ENCODE measurements at places on chromosomes 11 and 22. TPM values are rescaled to one million over a fixed set of nuclear protein-coding genes. Genes with fewer than 3 reads are reported as not detected.

Gene OSBPL5
- 36.7 TPM for polyA plus RNA-seq

DNA sequence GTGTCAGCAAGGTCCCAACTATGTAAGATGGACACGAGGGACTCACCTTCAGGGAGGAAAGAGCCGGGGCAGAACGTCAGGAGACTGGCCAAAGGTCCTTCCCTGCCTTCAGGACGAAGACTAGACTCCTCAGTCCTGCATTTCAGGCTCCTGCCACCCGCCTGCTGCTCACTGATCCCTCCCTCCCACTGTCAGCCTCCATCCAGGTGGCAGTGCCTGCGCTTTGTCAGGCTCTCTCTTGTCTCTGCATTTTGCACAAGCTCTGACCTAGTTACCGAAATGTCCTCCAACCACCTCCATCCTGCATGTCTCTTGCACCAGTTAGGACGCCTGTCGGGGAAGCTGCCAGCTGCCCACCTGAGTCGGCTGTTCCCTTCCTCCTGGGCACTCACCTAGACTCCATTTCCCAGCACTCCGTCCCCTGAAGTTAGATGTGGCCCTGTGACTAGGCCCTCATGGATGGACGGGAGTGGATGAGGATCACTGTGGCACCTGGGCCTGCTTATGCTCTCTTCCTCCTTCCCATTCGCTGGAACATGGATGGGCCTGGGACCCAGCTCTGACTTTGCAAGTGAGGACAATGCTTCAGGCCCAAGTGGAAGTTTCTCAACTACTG is 8.0 kb downstream of the B3GNT6 start:
- no peak for DNase-seq

GRCh38 chr11:122319691-122320620 is 203.9 kb upstream of the BLID start:
- DNase-seq = no peak

- no peak for DNase-seq
These were observed 4.5 kb upstream of the TPBGL start for GRCh38 chr11:75236062-75236461.

All from right lung (tissue), 10 donors.